ENCODE measurements at places on chromosomes 1 and 21.

- DNase-seq: no peak
These were observed 262.8 kb upstream of the VAMP3 start for GRCh38 chr1:7508052-7508933.

- no peak for DNase-seq
These were observed 121.9 kb downstream of the GRIK3 start for GRCh38 chr1:36912365-36912865.

- DNase-seq: no peak
These were observed 282.7 kb downstream of the NPHP4 start for GRCh38 chr1:5709461-5709975.

GRCh38 chr1:156815961-156816422 lies 656 bp downstream of the SH2D2A start:
- DNase-seq: no peak

DNA sequence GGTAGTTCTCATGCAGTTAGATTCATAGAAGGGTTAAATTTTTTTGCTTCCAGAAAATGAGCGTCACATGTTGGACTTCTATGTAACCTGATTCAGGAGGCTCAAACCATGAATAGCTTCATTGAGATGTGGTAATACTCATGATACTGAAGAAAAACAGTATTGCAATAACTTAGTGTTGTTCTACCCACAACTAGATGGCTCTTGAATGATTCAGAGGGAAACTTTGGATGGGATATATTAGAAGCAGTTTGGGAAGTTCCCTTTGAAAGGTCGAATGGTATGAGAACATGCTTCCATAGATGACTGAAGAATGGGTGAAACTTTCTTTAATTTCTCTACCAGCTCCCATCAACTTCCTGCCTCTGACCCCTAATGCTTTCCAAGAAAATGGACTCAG lies 211.7 kb upstream of the PTGFR start:
- no peak for DNase-seq

DNA sequence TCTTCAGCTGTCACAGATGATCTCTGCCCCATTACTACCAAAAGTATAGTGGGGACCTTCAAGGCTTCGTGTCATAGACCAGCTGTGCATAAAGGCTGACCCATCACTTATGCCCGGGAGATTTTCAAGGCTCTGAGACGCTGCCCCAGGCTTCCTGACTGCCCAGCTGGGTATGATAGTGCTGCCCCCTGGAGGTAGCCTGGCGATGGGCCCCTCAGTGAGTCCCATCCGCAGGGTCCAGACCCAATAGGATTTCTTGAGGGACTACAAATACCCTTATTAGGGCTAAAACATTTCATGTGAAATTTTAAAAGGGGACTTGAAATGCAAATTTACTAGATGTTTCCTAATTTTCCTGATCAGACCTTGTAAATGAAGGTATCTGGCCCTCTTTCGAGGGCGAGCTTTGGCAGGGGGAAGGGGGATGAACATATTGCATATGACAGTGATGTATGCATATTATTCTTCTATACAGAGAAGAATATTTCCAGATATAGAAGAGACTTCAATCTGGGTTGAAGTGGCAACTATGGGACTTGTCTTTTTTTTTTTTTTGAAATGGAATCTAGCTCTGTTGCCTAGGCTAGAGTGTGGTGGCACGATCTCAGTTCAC lies 11.7 kb upstream of the FCMR start:
- no peak for DNase-seq

GRCh38 chr1:179001451-179001850 lies 24.2 kb upstream of the FAM20B start:
- no peak for DNase-seq

DNA sequence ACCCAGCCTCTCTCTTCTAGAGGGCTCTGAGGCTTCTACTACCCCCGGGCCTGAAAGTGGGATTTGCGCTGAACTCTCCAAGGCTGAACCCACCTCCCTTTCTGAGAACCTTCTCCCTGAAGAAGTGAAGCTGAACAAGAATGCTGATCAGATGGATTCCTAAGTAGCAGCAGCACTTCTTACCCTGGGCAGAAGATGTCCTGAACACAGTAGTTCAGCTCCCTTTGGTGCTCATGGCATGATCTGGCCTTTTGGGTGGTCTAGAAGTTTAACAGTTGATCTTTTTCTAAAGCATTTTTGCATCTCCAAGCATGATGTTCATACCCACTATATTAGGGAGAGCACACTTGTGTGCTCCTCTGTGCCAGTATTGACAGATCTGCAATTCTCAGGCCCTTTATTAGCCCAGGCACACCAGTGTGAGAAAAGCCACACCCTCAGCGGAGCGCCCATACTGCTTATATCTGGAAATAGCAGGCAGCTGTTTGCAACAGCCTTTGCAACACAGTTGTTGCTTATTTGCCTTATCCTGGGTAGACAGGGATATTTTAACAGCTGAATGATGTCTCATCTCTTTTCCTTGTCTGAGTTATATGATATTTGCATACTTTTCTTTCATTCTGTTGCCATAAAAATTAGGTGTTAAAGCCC lies 34.2 kb downstream of the CNN3 start:
- DNase-seq: no peak

- no peak for DNase-seq
These were observed 26.5 kb downstream of the PHTF1 start for GRCh38 chr1:113732802-113733201.

GRCh38 chr1:14677292-14677971 lies 78.9 kb downstream of the KAZN start:
- no peak for DNase-seq

GRCh38 chr1:204357551-204358490 lies 1.9 kb downstream of the PLEKHA6 start:
- DNase-seq: no peak

DNA sequence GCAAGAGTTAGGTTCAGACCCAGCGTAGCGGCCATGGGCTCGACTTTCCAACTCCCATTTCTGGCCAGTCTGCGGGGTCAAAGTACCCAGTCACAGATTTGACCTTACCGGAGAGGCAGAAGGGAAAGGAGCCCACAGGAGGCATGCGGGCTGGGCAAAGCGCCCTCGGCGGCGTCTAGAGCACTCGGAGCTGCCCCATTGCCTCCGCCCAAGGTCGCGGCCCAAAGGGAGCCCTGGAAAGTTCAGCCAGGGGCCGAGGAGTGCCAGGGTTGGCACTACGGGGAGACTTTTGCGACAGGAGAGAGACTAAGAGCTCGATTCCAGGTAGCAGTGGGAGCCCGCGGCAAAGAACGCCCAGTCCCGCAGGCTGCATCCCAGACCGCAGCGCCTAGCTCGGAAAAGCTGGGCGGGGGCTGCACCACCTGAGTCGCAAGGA lies 896 bp downstream of the KANK4 start:
- no peak for DNase-seq

GRCh38 chr1:20849100-20849499 lies 62.0 kb upstream of the HP1BP3 start:
- DNase-seq: no peak

GRCh38 chr21:34808569-34809204 lies 139.9 kb downstream of the CLIC6 start:
- no peak for DNase-seq

GRCh38 chr1:32925403-32926162 lies 24.4 kb upstream of the TMEM54 start:
- no peak for DNase-seq

DNA sequence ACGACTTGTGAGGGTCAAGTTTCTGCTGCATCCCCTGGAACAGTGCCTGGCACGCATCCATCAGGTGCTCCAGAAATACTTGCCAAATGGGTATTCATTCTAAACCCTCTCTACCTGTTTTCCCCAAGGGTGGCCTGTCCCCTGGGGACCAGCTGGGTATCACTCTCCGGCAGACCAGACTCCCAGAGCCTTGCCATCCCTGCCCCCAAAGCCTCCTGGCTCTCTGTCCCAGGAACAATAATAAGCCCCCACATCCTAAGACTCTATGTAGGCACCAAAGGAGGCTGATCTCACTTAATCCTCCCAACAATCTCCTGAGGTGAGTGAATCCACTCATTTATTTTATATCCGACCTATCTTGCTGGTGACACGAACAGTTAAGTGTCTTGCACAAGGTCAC lies 96.7 kb downstream of the MRPL37 start:
- DNase-seq: no peak

- DNase-seq: no peak
These were observed 1.2 kb downstream of the SH2D5 start for GRCh38 chr1:20731057-20731991.

- DNase-seq: no peak
These were observed 129.7 kb upstream of the FAM72C start for GRCh38 chr1:144101397-144102045.

DNA sequence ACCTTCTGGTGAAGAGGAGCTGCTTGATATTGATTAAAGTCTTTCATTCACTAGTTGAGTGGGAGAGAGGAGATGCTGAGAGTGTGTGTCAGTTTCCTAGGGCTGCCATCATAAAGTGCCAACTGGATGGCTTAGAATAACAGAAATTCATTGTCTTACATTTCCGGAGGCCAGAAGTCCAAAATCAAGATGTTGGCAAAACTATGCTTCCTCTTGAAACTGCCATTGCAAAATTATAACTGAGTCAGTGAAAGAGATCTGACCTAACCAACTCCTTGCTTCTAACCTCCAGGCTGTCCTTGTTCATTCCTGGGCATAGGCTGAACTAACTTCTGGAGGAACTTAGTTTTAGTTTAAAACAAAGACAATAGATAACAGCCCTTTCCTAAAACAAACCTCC lies 47.1 kb downstream of the PTGS2 start:
- no peak for DNase-seq

- DNase-seq: no peak
These were observed 37.5 kb downstream of the TRPM2 start for GRCh38 chr21:44390886-44391285.

GRCh38 chr1:12618965-12619791 lies 1.2 kb upstream of the DHRS3 start:
- DNase-seq: peak; percentile 59

GRCh38 chr1:231899713-231900435 lies 273.3 kb downstream of the DISC1 start:
- DNase-seq: no peak

GRCh38 chr1:153470707-153471106 lies 10.3 kb upstream of the S100A7 start:
- DNase-seq: no peak

- DNase-seq: no peak
These were observed 380.4 kb downstream of the NPHP4 start for GRCh38 chr1:5611851-5612250.

- peak; percentile 54 for DNase-seq
These were observed 186.5 kb downstream of the FASLG start for GRCh38 chr1:172845371-172845770.

- no peak for DNase-seq
These were observed 33.0 kb upstream of the IVNS1ABP start for GRCh38 chr1:185350027-185350442.

GRCh38 chr1:34865981-34866761 lies 6.6 kb upstream of the SMIM12 start:
- DNase-seq: peak; percentile 85

- no peak for DNase-seq
These were observed 233.9 kb upstream of the NEGR1 start for GRCh38 chr1:72516264-72516663.

DNA sequence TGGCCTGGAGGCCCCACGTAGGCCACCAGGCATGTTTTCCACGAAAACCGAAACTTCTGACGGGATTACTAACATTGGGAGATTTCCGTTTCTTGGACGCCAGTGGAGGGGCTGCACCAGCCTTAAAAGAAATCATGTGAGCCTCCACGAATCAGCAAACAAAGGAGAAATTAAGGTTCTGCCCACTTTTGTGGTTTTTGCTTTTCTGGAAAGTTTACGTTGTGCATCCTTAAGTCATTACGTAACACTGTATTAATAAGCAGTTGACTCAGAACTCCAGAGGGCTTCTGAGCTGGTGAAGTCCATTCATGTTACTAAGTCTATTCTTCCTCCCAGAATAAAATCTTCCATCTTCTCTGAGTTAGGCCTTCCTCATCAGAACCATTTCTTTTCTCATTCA lies 168.5 kb downstream of the PSMG1 start:
- DNase-seq: no peak

- no peak for DNase-seq
These were observed 13.9 kb upstream of the LY9 start for GRCh38 chr1:160781914-160782689.

DNA sequence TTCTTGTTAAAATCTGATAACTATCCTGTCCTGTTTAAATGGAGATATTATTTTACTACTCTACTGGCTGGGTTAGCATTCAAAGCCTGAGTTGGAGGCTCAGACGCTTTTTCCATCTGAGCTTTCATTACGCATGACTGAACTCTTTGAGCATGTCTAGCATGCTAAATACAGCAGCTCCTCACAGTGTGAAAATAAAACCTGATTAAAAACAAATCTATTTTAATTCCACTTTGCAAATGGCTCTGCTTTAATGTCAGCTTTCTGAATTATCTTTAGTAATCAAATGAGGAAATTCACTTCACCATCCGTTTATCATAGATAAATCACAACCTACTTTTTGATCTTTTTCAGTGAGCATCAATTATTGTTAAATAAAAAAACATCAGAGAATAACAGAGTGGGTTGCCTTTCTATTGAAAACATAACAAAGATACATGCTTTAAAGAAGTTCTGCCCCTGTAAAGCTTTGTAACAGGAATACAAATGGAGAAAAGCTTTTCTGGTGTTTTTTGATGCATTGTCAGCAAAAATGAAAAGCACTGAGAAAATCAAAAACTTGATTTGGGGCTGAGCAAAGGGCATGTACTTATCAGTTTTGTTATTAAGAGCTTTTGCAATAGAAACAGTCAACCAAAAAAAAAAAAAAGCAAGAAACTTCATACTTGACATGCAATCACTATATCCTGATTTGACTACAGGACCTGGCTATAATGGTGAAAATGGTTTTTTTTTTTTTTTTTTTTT lies 3.5 kb upstream of the SPEN start:
- DNase-seq: no peak

DNA sequence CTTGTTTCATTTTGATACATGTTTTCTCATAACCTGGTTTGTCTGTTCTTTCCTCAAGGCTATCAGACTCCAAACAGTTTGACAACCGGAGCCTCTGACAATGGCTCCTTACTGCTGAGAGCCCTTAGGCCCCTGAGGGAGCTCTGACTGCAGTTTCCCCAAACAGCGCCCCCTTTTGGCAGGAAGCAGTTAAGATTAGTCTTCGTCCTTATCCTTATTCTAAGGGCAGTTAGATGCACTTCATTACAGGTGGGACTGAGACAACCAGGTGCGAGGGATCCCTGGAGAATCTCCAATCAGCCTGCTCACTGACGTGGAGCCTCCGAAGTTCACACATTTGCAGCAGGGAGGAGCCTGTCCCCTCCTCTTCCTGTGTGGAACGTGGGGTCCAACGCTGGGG lies 393.1 kb downstream of the BRINP3 start:
- no peak for DNase-seq

DNA sequence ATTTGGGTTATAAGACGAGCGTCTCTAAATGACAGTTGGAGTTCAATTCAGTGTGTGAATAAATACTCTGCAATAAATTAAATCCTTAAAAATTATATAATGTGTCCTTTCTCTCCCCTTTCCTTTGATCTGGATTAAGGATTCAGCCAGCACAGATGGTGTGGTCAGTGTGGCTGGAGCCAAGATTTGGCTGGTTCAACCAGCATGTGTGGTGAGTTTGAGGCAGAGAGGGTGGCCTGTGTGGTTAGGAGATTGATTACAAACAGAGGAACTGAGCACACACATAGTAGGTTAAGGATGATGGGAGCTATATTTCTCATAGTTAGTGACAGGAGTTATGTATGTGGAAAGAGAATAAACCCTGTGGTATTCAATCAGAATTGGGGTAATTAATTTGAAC lies 14.2 kb upstream of the AMIGO1 start:
- DNase-seq: no peak

GRCh38 chr21:44892536-44893277 lies 19.2 kb upstream of the PTTG1IP start:
- no peak for DNase-seq

Data from activated CD8-positive, alpha-beta memory T cell treated with anti-CD3 and anti-CD28 coated beads for 48 hours (primary cell).